ENCODE measurements at places on chromosomes 6 and 20. TPM values are rescaled to one million over a fixed set of nuclear protein-coding genes. Genes with fewer than 3 reads are reported as not detected.

- peak; percentile 87 for DNase-seq
Measured at GRCh38 chr6:167826230-167826895, 348 bp upstream of the AFDN start.

GRCh38 chr20:54067606-54068174 is 2.7 kb downstream of the BCAS1 start:
- no peak for DNase-seq

GRCh38 chr6:69162811-69163210 is 527.7 kb downstream of the ADGRB3 start:
- DNase-seq, result no peak

DNA sequence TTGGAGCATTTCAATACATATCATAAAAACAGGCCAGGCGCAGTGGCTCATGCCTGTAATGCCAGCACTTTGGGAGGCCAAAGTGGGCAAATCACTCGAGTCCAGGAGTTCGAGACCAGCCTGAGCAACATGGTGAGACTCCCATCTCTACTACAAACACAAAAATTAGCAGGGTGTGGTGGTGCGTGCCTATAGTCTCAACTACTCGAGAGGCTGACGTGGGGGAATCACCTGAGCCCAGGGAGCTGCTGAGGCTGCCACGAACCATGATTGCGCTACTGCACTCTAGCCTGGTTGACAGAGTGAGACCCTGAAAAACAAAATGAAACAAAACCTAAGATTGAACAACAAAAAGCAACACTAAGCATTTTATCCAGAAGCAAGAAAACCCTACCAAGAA is 47.2 kb downstream of the BACH2 start:
- no peak for DNase-seq

DNA sequence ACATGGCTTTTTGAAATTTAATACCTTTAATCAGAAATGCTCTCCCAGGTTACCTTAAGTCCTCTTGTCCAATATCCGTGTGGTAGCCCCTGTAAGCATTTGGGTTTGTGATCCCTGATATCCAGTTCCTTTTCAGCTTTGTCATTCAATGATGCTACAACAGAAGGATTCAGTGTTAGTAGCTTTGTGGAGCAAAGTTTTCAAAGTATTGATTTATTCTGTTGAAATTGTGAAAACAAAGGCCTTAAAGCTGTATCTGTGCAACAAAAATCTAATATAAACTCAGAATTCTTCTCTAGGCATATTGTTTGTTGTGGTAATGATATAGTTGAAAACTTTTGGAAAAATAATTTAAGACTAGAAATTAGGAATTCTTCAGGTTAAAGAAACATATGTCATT is 91.9 kb downstream of the ADGRB3 start:
- DNase-seq, result no peak

GRCh38 chr20:41497186-41497895 is 120.8 kb downstream of the CHD6 start:
- DNase-seq, result no peak

DNA sequence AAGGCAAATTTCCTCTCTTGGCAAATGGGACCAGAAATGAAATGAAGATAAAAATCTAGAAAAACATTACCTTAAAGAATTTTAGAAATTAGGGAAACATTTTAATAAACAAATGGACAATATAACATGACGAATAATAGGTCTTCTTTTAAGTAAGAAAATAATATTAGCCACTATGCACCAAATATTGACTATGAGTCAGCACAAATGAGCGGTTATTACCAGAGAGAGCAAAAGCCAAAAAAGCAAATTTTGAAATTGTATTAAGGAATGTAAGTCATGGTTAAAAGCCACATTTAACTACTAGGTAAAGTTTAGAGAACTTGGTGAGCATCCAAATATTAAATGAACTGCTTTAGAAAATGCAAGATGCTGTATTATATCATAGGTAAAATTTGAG is 376.6 kb upstream of the JAG1 start:
- no peak for DNase-seq

- no peak for DNase-seq
Measured at GRCh38 chr6:123091091-123091895, 95.3 kb downstream of the CLVS2 start.

DNA sequence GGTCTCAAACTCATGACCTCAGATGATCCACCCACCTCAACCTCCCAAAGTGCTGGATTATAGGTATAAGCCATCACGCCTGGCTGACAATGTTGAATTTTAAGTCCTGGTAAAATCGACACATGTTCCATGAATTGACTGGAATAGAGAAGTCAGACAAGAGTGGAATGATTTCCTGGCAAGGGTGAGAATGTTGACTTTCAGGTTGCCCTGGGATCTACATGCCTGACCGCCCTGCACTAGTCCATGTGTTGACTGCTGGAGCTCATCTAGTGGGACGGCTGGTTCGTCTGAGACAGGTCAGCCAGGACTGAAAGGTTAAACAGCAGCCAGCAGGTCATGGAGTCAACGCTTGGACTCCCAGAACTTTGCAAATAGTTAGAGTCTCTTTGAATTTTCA is 88.8 kb downstream of the SASH1 start:
- DNase-seq, result no peak

- no peak for DNase-seq
Measured at GRCh38 chr6:144637541-144637940, 352.4 kb downstream of the UTRN start.

DNA sequence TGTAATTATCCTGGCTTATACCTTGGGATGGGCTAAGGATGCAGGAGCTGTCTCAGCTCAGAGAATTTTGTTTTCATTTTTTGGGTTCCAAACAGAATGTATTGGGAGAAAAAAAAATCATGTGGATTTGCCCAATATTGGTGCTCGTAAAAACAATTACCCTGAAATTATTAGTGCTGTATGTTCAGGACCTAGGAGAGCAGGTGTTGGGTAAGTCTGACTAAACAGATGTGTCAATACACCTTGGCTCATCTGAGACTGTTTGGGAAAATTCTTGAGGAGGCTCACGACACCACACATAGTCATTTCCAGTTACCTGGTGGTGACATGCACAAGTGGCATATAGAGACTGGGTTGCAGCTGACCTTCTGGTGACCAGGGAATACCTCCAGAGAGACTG is 802.1 kb upstream of the FLRT3 start:
- DNase-seq, result no peak

DNA sequence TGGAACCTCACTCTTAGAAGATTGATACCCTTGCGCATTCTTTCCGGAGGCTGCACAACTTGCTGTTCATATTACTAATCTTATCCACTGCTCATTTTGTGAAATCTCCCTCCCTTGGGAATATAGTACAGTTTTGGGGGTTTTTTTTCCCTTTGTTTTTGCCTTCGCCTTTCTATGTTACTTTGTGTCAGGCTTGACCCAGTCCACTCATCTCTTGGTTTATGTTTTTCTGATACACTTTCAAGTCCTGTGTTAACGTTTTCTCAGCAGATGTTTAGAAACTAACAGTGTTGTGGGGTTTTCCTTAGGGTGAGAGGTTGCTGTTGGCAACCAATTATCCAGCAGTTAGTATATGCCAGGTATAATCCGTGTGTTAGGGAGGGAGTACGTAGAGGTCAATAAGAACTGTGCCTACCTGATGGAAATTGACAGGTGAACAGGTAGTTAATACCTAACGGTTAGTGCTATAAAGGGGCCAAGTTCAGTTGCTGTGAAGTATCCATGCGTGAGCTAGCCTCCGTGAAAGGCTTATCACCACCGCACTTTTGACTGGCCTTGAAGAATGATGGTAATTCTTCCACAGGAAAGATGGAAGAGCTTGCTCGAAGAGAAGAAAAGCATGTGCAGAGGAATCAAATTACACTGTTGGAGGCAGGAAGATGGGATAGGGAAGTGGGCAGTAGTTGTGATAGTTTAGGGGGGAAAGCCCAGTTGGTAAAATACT is 1.4 kb downstream of the NFYA start:
- no peak for DNase-seq

GRCh38 chr6:155795173-155795796 is 339.6 kb upstream of the NOX3 start:
- DNase-seq, result no peak

- no peak for DNase-seq
Measured at GRCh38 chr6:76453270-76453669, 380.8 kb upstream of the IMPG1 start.

DNA sequence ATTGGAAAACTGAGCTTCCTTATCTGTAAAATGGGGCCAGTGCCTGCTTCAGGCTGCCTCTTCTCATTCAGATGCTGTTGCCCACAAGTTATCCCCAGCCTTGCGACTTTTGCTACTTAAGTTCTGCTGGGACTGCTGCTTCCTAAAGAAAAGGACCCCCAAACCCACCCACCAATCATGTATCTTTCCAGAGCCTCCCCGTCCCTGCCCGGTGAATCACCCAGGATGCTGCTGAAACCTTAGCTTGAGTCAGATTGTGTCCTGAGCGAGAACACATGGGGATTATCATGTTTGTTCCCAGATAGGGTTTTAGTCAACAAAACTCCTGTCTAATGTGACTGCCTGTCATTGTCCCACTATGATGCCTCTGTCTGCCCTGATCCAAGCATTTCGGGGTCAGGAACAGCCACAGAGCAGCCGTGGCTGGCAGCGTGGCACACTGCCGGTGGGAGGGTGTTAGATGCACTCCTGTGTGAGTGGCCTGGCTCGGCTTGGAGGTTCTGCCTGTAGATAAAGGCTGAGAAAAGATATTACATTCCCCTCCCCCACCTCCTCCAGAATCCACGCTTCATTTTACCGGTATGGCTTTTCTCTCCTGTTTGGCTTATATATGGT is 79.9 kb downstream of the TOX2 start:
- no peak for DNase-seq

- DNase-seq, result no peak
Measured at GRCh38 chr20:49431329-49431728, 51.1 kb downstream of the KCNB1 start.

Gene PRICKLE4
- total RNA-seq, result 2.4 TPM

Gene IPCEF1
- total RNA-seq, result 4.4 TPM

Gene MAVS
- 14.6 TPM for total RNA-seq

Gene SYNDIG1
- 12.4 TPM for total RNA-seq

Gene OR2H2
- total RNA-seq, result not detected

Gene VGLL2
- not detected for total RNA-seq

Gene CDC5L
- total RNA-seq, result 26.9 TPM

Gene C20orf204
- total RNA-seq, result 3.8 TPM

Gene KCNS1
- 1.2 TPM for total RNA-seq

Data from cerebellum (tissue), 4 donors.